ENCODE measurements at places on chromosomes 16 and 17.
A peak's percentile ranks its signal among the peaks of the same experiment; 100 is the strongest.

- DNase-seq: no peak
These were observed 148.9 kb downstream of the XYLT1 start for GRCh38 chr16:17321824-17322223.

DNA sequence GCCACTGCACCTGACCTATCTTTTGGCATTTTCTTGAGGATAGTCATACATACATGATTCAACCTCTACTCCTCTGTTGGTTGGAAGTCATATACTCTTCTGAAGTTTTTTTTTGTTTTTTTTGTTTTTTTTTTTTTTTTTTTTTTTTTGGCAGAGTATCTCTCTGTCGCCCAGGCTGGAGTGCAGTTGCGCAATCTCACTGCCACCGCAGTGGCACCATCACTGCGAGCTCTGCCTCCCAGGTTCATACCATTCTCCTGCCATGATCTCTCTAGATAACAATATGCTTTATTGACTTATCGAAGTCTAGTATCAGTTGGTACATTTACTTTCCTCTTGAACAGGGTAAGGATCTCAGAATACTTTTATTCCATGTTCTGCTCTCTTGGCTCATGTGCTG is 224.2 kb upstream of the WSCD1 start:
- DNase-seq: no peak

- no peak for DNase-seq
These were observed 17.9 kb upstream of the ZNF652 start for GRCh38 chr17:49379926-49380325.

DNA sequence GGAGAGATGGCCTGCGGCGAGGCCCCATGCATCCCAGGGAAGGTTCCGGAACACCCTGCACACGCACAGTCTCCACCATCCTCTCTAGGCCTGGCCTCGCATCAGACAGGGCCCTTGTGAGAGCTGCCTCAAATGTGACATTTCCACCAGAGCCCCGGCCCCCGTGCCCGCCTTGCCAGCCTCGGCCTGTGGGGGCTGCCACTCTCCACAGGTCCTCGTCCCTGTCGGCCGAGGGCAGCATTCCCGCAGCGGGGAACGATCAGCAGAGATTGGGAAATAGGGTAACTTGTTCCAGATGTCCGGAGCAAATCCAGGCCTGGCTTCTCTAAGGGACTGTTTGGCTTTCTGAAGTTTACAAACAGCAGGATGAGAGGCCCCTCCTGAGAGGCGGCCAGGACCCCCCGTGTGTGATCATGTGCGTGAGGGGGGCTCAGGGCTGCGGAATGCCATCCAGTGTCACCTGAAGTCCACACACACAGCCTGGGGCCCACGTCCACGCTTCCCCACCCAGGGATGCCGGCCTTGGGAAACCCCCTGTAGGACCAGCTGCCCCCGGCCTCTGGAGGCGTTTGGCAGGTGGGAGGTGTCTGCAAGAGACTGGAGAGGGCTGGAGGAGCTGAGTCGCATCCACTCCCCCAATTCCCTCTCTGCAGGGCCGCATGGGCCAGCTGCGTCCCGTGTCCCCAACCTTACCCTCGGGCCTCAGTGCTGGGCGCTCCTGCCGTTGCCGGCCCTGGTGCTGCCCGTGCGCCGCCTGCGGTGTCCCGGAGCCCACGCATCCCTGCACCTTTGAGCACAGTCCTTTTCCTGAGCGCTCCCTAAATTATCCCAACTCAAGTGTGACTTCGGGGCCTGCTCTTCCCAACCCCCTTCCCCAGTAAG is 70.4 kb downstream of the ZDHHC7 start:
- no peak for DNase-seq

DNA sequence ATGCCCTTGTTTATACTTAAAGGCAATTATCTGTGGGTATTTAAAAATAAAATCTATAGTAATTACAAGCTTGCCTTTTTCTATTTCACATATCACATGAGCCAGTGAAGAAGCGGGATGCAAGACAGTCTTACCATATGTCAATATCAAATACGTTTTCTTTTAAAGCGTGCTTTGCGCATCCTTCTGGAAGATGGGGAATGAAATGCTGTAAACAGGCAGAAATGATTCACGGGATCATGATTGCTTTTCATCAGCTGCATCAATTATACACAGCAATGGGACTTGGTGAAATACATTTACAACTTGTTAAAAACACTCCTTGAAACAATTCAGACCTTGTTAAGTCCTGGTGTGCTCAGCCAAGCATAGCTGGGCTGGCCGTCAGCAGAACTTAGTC is 72.5 kb downstream of the WSCD1 start:
- DNase-seq: no peak

- no peak for DNase-seq
These were observed 2.8 kb downstream of the ELOB start for GRCh38 chr16:2774161-2774891.

GRCh38 chr17:55717898-55718735 is 4.5 kb downstream of the TMEM100 start:
- peak; percentile 52 for DNase-seq

DNA sequence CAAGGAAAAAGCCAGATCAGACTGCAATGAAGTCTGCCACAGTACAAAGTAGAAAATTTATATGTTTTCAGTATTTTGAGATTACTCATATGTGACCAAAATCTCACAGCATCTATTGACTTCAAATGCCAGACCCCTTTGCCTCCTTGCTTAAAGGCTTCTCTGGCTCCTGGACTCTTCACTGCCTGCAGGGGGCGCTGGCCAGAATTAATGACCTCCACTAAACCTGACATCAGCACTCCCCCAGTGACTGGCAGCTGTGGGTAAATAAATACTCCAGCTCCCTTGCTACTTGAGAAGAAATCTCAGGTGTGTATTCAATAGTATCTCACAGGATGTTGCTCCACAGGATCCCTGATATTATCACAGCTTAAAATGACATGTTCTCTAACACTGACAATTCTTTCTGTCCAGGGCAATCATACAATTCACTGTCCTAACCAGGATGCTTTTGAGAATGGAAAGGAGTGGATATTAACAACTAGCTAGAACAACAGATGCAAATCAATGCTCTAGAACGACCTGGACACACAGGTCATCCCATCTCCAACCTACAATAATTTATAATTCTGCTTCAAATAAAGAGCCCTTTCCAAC is 4.0 kb downstream of the BECN1 start:
- peak; percentile 43 for DNase-seq

DNA sequence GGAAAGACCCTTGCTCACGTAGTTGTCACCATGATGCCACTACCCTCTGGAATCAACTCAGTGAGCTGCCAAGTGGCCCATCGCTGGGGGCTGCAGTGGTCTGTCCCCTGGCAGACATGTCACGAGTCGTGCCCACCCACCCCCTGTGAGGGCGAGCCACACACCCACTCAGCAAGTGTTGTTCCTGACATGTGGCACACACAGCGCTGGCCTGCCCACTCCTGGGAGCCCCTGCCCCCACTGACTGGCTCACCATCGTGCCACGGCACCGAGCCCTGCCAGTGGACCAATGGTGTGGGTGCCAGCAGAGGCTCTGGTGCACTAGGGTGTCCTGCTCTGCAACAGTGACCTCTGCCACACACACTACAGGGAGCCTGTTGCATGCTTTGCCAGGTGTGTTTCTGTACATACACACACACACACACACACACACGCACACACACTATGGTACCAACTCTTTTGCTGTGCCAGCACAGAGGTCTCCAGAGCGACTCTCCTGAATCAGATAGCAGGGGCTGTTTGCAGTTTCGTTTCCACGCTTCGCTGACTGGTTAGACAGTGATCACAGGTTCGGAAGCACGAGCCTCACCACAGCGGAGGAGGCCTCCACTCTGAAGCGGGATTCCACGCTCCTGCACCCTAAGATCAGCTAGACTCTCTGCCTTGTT is 7.7 kb downstream of the RTN4RL1 start:
- DNase-seq: no peak

GRCh38 chr17:29566473-29567303 is at the start of gene ABHD15:
TSS of gene ABHD15 (minus strand) at chr17:29567037. CDS start at chr17:29566966, 71 bp downstream.
- DNase-seq: no peak

DNA sequence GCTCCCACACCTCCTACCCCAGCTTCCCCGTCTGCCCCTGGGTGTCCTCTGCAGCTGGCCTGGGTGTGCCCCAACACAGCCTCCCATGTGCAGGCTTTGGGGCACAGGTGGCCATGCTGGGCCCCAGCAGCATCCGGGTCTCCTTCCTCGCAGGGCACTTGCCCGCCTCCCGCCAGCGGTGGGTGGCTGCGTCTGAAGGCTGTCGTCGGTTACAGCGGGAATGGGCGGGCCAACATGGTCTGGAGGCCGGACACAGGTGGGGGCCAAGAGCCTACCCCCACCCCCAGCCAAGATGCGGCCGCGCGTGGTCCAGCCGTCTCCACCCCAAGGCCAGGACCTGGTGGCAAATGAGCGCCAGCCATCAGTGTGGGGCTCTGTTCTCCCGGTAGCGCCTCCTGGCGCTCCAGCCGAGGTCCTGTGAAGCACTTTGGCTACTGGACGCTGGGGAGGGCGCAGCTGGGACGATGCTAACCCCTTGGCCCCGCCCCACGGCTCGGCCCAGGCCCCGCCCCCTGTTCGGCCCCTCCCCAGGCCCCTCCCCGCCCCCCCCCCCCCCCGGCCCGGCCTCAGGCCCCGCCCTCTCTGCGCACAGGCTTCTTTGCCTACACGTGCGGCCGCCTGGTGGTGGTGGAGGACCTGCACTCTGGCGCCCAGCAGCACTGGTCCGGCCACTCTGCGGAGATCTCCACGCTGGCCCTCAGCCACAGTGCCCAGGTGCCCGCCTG is 7.3 kb upstream of the RHOT2 start:
- peak; percentile 62 for DNase-seq

GRCh38 chr17:29401258-29401657 is 11.1 kb downstream of the TAOK1 start:
- no peak for DNase-seq

DNA sequence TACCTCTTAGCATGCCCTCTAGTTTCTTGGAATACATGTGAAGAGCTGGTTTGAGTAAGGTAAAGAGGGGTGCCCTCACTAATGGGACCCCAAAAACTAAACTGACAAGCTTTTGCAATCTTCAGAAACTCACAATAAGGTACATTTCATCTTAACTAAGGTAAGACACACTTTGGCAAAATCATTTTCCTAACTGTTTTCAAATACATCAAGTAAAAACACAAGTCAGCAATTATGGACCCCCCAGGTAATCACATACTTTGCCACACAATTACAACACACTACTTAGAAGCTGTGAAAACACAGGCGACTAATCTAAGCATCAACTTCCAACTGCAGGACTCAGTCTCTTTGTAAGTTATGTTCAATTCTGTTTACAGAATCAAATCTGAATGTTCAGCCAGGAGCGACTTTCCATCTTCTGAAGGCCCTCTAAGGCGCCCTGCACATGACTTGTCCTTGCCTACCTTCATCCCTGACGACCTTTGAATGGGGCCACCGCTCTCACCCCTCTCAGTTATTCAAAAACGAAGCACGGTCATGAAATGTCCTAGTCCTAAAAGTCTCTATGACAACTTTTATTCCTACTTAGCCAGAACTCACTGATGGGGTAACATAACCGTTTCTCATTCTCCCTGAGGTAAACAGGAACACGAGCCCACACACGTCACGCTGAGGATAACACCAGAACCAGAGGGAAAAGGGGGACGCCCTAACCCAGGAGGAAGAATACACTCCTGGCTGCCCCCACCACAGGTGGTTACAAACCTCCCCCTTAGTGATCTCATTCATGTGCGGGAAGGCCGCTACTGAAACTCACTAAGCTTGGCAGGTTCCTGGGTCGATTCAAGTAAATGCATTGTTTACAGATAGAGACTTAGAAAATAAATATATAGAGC is 5.5 kb downstream of the CREBBP start:
- DNase-seq: no peak

- DNase-seq: peak; percentile 67
These were observed at the start of gene SLC46A1 for GRCh38 chr17:28405632-28406472. TSS of gene SLC46A1 (minus strand) at chr17:28406212. CDS start at chr17:28406114, 98 bp downstream.

- DNase-seq: no peak
These were observed 6.6 kb downstream of the PTX4 start for GRCh38 chr16:1481906-1482835.

- DNase-seq: no peak
These were observed 10.9 kb downstream of the RAD51C start for GRCh38 chr17:58703137-58703915.

- DNase-seq: no peak
These were observed 175.1 kb downstream of the SOX9 start for GRCh38 chr17:72295916-72296315.

- no peak for DNase-seq
These were observed 118.9 kb downstream of the AATF start for GRCh38 chr17:37067555-37068111.

- no peak for DNase-seq
These were observed 7.9 kb downstream of the MSI2 start for GRCh38 chr17:57264250-57264649.

DNA sequence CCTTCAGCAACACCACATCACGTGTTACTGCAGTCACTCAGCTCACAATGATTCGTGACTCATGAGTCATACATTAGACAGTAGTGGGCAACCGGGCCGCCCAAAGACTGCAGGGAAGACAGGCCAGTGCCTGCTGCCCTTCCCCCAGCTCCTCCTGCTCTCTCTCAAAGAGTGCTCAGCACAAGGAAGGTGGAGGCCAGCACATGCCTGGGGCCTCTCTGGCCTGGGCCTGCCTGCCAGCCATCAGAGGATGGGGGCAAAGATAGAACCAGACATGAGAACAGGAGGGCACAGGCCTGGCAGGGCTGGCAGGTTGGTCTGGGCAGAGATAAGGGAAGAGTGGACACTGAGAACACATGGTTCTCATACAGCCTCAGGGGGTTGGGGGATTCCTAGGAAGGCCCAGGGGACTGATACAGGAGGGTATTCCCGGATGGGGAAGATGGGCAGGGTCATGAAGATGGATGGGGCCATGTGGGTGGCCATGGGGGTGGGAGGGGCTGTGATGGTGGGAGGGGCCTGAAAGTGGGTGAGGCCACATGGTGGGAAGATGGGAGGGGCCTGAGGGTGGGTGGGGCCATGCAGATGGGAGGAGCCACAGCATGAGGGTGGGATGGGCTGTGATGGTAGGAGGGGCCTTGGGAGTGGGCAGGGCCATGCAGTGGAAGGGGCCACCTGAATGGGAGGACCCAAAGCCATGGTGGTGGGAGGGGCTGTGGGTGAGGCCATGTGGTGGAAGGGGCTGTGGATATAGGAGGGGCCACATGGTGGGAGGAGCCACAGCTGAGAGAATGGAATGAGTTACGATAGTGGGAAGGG is 29.0 kb downstream of the KATNB1 start:
- peak; percentile 9 for DNase-seq

GRCh38 chr17:76527430-76528111 is 9.9 kb downstream of the CYGB start:
- no peak for DNase-seq

DNA sequence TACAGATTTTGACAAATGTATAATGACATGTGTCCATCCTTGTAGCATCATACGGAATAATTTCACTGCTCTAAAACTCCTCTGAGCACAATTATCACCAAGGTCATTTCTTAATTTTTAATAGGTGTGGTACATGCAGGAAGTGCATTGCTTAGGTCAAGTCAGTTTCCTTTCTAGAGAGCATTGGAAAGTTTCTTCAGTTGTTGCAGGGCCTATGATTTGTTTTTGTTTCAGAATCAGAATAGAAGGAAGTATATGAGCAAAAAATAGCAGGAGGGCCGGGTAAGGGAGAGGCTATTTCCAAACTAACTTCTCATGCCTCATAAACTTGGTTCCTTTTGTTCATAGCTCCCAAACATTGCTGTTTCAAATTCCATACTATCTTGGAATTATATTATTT is 24.0 kb upstream of the SLFN5 start:
- DNase-seq: no peak
